ENCODE measurements at places on chromosomes 6 and 20.
A peak's percentile ranks its signal among the peaks of the same experiment; 100 is the strongest.

DNA sequence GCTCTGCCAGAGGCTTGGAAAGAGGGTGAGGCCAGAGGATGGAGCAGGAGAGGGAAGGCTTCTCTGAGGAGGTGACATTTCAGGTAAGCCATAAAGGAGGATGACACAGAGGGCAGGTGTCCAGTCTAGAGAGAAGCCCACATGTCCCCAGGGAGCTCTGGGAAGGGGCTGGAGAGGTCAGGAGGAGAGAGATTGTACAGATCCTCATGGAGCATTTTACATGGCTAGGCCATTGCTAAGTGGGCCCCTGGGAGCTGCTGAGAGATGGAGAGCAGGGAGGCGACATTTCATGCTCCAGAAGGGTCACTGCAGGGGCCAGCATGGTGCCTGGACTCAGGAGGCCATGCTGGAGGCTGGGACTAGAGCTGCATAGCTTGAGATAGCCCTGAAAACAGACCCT, 124.5 kb downstream of the TOX2 start:
- no peak for DNase-seq

- no peak for DNase-seq
These were observed 4.3 kb downstream of the PFDN4 start for GRCh38 chr20:54212226-54212625.

DNA sequence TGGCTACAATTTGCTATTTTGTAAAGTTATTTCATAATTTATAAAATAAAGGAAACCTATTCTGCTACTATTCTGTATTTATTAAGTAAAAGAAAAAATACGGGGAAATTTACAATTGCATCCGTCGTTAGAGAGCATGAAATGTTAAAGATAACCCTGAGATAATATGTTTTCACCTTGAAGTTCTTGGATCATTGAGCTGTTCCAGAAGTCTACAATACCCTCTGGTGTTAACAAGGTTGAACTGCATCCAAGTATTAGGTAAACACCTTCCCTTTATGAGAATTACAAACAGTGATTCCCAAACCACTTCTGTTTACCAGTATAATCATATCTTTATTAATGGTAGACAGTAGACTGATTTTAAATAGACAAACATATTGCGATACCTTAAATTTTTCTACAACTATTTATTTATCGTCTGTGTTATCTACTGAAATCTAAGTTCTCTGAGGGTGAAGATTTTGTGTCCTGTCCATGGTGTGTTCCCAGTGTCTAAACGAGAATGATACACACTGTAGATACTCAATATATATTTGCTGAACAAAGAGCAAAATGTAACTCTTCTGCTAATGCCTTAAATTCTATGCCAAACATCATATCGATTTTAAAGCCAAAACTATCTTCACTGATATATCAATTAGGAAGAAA, 28.2 kb downstream of the TBC1D32 start:
- DNase-seq, result peak; percentile 75

GRCh38 chr6:147873816-147874215, 365.3 kb downstream of the SAMD5 start:
- no peak for DNase-seq

All from OCI-M1 (cell line).